ENCODE measurements at places on chromosomes 11 and 22.

DNA sequence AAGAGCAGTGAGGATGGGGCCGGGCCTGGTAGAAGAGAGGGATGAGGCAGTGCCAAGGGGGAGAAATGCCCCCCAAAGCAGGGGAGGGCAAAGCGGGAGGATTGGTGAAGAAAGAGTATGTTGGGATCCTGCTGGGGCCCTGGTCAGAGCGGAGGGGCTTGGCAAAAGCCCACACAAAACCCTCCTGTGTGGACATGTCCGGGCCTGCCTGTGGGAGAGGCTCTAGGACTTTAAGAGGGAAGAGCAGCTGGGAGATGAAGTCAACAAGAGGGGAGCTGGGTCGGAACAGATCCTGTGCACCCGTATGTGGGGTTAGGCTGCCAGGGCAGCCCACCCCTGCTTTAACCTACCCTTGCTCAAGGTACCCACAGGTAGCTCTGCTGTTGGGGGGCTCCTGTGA lies 25.8 kb downstream of the ART5 start:
- DNase-seq, result no peak

- no peak for DNase-seq
Measured at GRCh38 chr11:69451289-69451688, 30.2 kb upstream of the LINC01488 start.

GRCh38 chr11:131851964-131852755 lies 481.7 kb downstream of the NTM start:
- DNase-seq, result no peak

GRCh38 chr11:504053-504993 lies 2.7 kb downstream of the RNH1 start:
- DNase-seq, result no peak

DNA sequence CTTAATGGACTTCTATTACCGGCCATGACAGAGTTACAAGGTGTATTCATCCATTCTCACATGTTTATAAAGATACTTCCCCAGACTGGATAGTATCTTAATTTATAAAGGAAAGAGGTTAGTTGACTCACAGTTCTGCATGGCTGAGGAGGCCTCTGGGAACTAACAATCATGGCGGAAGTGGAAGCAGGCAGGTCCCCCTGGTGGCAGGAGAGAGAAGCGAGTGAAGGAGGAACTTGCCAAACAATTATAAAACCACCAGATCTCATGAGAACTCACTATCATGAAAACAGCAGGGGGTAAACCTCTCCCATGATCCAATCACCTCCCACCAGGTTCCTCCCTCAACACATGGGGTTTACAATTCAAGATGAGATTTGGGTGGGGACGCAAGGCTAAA lies 170.0 kb upstream of the PDGFD start:
- no peak for DNase-seq

DNA sequence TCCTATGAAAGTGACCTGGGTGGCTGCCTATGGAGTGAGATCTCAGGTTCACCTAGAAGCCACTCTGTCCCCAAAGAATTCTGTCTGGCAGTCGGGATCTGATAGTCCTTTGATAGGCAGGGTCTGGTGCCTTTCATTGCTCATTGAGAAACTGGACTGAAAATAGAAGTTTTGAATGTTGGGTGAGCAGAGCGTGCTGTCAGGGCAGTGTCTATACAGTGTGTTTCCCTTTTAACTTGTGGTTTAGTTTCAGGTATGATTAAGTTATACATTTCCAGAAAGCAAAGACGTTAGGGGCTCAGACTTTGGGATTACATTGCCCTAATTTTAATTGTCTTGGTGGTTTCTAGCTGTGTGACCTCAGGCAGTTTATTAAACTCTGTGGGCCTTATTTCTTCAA lies 111.3 kb upstream of the PAX6 start:
- DNase-seq, result no peak

- no peak for DNase-seq
Measured at GRCh38 chr11:2482745-2483144, 37.9 kb downstream of the KCNQ1 start.

- no peak for DNase-seq
Measured at GRCh38 chr11:59523541-59523940, 12.2 kb downstream of the OR4D9 start.

Measured in CD4-positive, alpha-beta T cell treated with Interleukin-15 for 4 hours (primary cell).